ENCODE measurements at places on chromosomes 7 and 10.

DNA sequence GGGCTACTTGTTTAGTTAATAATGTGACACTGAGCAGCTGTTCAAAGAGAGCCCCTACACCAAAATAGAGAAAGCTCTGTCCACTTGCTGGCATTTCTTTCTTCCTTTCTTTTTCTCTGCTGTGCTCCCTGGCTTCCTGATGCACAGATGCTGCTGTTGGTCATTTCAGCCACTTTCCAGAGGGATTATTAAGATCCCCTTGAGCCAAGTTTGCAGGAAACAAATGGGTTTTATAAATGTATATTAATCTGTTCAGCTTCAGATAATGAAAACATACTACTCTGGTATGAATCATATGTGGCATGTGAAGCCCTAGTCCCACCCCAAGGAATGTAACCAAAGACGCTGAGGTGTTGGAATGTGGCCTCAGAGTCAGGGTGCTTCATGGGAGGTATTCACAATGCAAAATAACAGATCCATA is 638.2 kb upstream of the FZD8 start:
- no peak for DNase-seq

DNA sequence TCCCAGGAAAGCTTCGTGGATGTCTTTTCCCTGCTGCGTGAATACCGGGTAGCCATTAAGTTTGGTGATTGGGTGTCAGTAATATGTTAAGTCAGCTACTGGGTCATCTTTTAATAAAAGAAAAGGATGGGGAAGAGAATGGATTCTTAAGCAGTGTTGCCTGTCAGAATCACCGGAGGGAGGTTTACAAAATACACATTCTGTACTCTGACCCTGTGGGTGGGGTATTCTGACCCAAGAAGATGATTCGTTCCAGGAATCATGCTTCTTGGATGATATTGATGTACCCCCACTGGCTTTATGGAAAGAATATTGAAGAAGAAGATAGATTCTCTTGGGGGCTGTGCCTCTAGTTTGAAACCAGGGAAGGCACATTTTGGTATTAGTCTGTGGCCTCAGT is 18.3 kb downstream of the SGPL1 start:
- DNase-seq = no peak

GRCh38 chr10:1293636-1294435 is 237.7 kb downstream of the WDR37 start:
- no peak for DNase-seq

DNA sequence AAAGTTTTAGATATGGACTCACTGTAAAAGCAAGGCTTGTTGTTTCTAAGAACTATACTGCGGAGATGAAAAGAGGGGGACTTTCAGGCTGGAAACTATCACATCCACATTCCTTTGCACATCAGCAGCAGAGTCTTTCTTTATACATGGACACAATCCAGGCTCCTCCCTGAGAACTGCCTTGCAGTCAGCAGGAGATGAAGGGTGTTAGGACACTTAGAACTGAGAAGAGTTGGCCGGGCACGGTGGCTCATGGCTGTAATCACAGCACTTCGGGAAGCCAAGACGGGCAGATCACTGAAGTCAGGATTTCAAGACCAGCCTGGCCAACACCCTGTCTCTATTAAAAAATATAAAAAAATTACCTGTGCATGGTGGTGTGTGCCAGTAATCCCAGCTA is 9.7 kb upstream of the GARS1 start:
- DNase-seq = no peak

DNA sequence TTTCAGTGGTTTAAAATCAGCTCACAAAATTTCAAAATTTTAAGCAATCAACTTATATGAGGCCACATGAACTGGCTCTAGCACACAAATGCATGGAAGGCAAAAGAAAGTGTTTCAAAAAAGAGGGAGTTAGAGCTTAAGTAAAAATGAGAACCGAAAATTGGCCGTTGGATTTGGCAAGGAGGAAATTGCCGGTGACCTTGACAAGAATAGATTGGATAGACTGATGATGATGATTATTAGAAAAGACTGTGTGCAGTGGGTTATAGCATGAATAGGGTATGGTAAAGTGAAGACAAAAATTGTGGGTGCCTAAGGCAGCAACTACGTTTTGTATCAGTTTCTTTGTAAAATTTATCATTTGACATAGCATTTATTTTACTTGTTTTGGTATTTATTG is 175.7 kb downstream of the SEMA3D start:
- DNase-seq = no peak

- no peak for DNase-seq
These were observed 39.1 kb upstream of the GNAI1 start for GRCh38 chr7:80095545-80095944.

GRCh38 chr7:112173568-112173905 is 32.7 kb downstream of the DOCK4 start:
- DNase-seq = no peak

DNA sequence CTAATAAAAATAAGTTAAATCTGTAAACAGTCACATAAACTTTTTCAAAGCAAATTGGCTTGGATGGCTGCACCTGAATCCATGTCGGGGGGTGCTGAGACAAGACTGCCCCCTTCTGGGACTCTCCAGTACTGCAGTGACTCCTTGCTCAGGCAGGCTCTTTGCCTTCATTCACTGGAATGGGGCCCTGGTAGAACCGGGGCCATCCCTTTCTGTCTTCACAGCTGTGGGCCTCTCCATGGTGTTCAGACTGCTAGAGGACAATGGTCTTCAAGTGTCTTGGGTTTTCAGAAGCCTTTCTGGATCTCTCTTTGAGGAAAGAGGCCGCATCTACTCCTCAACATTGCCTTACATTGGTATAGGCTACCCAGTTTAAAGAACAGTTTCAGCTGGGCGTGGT is 16.1 kb upstream of the IMPDH1 start:
- no peak for DNase-seq

- DNase-seq = no peak
These were observed 83.7 kb downstream of the CCNY start for GRCh38 chr10:35420044-35420443.

GRCh38 chr7:22867003-22867402 is 44.4 kb upstream of the TOMM7 start:
- no peak for DNase-seq

Data from HS-5 (cell line).